Stimulated activated naive CD8-positive, alpha-beta T cell treated with anti-CD3 and anti-CD28 coated beads, Interleukin-15, amount 100 ng/mL, for 72 hours (primary cell): ENCODE measurements at places on chromosomes 11 and 22.

- DNase-seq: no peak
Observed at GRCh38 chr22:17980015-17980590, 44.3 kb downstream of the MICAL3 start.

GRCh38 chr22:48496987-48497650, 1330.6 kb downstream of the BRD1 start:
- no peak for DNase-seq

DNA sequence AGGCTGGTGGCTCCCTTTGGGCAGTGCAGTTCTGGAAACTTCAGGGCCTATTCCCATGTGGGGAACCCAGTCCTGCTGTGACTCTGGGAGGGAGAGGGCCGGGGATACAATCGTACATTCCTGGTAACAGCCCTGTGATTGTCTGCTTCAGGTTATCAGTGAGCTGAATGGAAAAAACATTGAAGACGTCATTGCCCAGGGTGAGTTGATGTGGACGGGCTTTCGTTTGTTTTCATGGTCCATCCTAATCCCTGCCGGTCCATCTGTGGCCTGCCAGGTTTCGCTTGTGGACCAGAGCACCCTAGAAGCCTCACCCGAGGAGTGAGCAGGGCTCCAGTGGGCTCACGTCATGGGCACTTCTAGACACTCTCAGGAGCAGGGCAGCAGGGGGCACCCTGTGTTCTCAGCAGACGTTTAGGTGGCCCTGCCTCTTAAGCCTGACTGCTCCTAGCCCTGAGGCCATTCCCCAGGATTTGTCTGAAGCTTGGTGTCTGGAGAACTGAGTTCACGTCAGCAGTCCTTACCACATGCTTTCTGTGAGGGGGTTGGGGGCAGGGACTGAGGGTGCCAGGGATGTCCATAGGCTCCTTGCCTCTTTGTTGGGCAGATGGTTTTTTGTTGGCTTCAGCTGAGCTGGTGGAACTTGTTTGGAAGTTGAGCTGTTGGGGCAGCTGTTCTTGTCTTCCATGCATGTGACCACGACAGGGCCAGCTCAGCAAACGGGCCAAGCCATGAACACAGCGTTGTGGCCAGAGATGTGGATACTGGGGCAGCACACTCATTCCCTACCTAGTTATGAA, 1.9 kb downstream of the RPLP2 start:
- DNase-seq: no peak

- no peak for DNase-seq
Observed at GRCh38 chr11:17510507-17511206, 33.6 kb downstream of the USH1C start.

GRCh38 chr11:26193694-26194365, 138.1 kb upstream of the ANO3 start:
- no peak for DNase-seq

GRCh38 chr11:65553301-65554001, 4.7 kb downstream of the LTBP3 start:
- peak; percentile 73 for DNase-seq

- DNase-seq: no peak
Observed at GRCh38 chr11:10268746-10269488, 25.1 kb downstream of the SBF2 start.

DNA sequence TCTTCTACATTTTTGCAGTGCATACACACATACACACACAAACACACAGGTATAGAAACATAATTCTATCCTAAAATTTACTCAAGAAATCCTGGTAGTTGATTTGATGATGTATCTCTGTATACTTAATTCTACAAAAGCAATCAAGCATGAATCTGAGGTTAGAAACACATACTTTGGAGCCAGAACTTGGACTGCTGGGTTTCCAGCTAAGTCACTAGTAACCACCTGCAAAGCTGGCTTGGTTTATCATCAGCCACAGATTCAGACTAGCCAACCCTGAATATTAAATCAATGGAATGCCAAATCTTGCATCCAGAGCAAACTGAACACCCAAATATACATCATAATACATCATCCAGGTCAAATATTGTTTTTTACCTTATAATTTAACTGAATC, 24.8 kb upstream of the POU2AF2 start:
- no peak for DNase-seq

- no peak for DNase-seq
Observed at GRCh38 chr11:70104419-70104818, 26.3 kb downstream of the ANO1 start.

DNA sequence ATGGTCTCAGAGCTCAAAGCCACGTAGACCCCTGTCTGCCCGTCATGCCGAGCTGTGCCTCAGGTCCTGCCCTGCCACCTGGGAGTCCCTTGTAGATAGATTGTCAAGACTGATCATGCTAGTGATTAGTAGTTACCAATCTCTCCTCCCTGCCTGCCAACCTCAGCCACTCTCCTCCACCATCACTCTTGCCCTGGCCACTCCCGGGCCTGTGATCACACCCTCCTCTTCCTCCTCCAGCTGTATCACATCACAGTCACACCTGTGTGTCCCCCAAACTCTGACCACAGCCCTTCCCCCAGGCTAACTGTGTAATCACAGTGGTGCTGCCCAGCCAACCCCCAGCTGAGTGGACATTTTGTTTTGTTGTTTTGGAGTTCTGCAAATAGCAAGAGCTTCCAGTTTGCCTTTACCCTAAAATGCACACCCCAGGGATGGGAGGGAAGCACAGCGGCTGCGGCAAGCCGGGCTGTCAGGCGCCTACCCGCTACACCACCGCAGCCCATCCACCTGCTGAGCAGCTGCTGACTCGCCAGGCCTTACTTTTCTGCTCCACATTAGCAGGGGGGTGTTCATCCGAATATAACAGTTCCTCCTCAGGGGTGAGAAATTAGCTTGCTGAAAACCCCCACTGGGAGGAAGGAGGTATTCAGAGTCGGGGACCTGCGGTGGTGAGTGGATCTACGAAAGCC, 45.8 kb downstream of the LRFN4 start:
- no peak for DNase-seq

DNA sequence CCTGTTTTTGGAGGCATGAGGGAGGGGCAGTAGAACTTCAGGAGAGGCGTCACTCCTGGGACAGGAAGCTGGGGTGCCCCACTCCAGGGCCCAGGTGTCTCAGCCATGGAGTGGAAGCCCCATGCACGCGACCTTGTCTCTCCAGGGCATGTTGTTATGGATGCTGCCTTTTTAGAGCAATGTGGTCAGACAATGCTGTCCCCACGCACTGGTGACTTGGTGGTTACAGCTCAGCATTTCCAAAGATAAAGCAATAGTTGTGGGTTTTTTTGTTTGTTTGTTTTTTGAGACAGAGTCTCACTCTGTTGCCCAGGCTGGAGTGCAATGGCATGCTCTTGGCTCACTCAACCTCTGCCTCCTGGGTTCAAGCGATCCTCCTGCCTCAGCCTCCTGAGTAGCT, 22.3 kb downstream of the EIF4G2 start:
- no peak for DNase-seq

DNA sequence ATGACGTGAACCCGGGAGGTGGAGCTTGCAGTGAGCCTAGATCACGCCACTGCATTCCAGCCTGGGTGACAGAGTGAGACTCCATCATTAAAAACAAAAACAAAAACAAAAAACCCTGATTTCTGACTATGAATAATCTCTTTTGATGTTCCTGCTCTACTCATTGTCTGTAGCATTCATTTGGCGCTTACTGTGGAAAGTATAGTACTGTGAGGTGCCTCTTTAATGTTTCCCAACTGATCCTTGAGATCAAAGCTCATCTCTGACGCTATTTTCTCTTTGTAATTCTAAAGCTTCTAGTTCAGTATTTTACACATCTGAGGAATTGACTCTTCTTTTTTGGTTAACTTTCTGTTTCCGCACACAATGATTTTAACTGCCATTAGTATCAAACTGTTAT, 60.0 kb downstream of the GRK3 start:
- DNase-seq: no peak

DNA sequence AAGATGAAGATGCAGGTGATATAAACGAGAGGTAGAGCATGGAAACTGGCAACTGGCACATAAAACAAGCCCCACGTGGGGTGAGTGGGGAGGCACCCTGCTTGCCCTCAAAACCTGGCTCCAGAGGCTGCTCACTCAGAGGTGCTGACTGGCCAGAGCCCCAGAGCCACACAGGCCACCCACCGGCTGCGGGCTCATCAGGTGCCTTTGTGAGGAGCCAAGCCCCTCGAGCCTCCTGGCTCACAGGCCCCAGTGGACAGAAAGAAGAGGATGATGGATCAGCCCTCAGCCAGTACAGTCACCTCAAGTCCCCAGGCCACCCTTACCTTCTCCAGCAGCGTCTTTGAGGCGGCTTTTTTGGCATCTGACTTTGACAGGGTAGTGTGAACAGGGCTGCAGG, 6.2 kb downstream of the CHID1 start:
- no peak for DNase-seq

DNA sequence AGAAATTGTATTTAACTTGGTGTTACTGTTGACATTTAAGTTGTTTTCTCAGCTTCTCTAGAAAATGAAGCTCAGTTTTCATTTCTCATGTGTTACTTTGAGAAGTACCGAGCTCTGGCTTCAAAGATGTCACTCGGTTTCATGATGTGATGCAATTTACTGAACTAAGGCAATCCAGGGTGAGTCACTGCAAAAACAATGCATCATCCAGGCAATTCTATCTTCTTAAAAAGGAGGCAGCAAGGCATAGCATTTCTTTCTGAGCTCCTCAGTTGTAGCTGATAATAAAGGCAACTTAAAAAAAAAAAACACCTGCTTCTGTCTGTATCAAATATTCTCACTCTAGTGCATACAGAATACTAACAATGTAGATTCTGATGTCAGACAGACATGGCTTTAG, 91.1 kb upstream of the KCNA4 start:
- DNase-seq: no peak

DNA sequence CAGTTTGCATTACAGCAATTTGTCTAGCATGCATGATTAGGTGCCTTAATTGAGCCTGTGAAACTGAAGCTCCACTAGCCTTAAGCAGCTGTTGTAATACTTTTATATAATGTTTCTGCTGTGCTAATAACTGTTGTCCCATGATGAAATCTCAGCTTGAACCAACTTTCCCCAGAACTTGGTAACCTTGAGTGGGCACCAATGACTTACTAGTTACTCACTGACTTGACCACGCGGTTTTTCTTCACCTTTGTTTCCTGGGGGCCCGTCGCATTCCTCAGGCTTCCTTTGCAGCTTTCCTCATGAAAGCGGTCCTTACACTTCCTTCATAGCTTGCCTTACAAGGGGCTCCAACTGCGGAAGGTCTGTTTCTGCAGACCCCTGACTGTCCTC, 11.2 kb upstream of the GLYATL1 start:
- no peak for DNase-seq

GRCh38 chr11:46370253-46370652, 11.2 kb upstream of the MDK start:
- no peak for DNase-seq

GRCh38 chr22:44885806-44886360, 123.9 kb downstream of the PHF21B start:
- DNase-seq: no peak

DNA sequence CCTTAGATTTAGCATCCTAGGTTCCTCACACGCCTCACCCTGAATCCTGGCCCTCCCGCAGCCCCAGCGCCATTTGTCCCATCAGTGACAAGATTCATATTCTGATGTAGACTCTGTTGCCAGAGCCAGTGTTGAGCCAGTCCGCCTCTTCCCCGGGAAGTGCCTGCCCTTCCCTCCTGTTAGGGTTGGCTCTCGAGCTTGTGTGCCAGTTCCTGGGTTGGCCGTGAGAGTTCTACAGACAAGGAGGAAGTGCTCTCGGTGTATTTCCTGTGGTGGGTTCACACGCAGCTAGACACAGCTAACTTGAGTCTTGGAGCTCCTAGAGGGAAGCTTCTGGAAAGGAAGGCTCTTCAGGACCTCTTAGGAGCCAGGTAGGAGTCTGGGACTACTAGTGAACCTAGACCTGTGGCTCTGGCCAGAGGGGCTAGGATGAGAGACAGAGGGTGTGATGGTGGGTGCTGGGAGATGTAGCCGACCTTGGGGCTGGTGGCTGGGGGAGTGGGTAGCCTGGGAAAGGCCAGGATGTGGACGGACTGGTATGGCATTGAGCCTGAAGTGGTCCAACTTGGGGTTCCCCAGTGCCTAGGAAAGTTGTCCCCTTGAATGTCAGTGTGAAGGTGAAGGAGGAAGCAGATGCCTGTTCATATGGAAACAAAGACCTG, at the start of gene IL18BP:
Gene IL18BP, plus strand, starts transcription at position 261 of the 662 bp plus-strand sequence. CDS start 1,076 bp downstream, outside the sequence.
- no peak for DNase-seq

DNA sequence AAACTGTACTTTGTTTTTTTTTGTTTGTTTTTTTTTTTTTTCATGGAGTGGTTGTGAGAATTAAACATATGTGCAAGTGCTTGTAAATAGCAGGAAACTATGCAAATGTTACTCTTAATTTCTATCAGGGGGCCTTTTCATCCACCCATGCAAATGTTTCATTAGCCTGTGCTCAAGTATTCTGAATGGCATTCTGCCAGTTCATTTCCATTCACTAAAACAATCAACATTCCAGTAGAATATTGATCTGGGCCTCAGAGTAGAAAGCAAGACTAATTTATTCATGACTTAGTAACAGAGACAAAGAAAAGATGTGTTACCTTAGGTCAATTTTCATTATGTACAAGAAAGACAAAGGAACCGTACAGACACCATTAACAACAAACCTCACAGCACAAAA, 971.4 kb downstream of the DLG2 start:
- no peak for DNase-seq

- no peak for DNase-seq
Observed at GRCh38 chr11:64620381-64620971, 29.5 kb downstream of the SLC22A12 start.

GRCh38 chr22:24285245-24285644, 14.6 kb downstream of the SPECC1L start:
- DNase-seq: no peak

- DNase-seq: no peak
Observed at GRCh38 chr11:4084406-4085125, 10.0 kb upstream of the RRM1 start.

GRCh38 chr11:63906585-63906984, 10.4 kb downstream of the RCOR2 start:
- DNase-seq: peak; percentile 27

- no peak for DNase-seq
Observed at GRCh38 chr22:46571642-46572250, 34.3 kb upstream of the CELSR1 start.

DNA sequence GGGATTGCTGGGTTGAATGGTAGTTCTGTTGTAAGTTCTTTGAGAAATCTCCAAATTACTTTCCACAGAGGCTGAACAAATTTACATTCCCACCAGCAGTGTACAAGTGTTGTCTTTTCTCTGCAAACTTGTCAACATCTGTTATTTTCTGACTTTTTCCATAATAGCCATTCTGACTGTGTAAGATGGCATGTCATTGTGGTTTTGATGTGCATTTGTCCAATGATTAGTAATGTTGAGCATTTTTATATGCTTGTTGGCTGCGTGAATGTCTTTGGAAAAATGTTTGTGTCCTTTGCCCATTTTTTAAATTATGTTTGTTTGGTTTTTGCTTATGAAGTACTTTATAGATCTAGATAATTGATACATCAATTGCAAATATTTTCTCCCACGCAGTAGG, 1025.0 kb downstream of the JRKL start:
- DNase-seq: no peak
